Cortex of kidney (tissue), 1 donor: ENCODE measurements at places on chromosomes 2 and 18.

DNA sequence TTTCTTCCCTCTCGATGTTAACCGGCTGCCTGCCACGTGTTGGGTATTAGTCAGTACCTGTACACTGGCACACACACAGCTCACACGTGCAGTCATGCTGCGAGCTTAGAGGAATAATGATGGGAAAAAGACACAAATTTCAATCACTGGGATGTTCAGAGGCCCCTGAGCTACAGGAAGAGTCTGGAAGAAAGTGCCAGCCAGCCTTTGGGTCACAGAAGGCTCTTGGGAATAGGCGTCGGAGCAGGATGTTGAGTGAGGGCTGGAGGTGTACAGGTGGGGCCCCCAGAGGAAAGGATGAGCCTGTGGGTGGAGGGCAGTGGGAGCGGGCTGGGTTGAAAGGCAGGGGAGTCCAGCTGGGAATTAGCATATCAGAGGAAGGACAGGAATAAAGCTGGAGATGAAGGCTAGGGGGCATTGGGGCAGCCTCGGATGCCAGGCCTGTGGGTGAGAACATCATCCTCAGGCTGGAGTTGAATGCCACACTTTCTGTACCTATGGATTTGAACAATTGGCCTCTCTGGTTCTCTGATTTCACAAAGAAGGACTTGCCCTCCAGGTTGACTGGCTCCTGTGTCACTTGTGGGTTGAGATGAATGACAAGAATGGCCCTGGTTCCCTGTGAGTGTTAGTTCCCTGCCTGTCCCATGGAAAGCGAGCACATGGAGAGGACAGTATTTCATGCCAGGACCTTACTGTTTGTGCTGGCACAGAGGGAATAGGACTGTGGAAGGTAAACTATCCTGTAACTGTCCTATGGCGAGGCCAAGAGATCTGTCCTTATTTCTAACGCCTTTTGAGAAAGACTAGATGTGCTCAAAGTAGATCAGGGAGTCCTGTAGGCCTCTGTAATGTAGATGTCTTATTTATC lies 40.6 kb downstream of the GREB1 start:
- DNase-seq = no peak

DNA sequence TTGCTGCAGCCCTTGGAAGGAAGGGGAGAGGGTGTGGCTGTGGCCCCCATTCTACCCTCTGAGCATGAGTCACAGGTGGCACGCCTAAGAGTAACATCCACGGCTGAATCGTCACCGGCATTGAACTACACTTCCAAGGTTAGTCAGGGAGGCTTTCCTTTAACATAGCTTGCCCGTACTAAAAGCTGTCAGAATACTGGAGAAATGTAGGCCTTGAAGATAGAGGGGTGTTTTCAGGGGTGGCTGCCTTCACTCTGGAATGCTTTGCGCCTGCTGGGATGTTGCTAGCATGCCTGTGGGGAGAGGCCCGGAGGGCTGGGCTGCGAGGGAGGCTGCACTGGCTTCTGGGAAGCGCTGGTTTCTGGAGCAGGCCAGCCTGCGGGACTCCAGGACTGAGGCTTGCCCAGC lies 333.7 kb downstream of the AGAP1 start:
- DNase-seq = no peak

- DNase-seq = no peak
Measured at GRCh38 chr18:12044591-12044990, 49.1 kb upstream of the ANKRD62 start.

DNA sequence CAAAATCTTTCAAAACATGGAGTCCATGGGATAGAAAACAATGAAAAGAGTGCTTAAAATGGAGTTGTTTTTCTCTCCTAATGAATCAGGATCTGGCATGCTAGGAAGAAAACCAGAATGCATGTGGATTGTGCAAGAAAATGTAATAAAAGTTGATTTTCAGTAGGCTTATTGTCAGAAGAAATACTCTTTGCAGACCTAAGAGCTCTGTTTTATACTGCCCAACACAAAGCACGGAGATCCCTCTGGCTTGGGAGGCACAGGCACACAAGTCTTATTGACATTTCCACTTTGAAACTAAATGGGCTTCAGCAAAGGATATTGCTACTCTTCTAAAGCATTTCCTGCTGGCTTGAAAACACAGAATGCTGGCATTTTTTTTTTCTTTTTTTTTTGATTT lies 15.5 kb upstream of the DAPL1 start:
- DNase-seq = no peak

- DNase-seq = no peak
Measured at GRCh38 chr2:69340101-69340775, 46.8 kb downstream of the GFPT1 start.

DNA sequence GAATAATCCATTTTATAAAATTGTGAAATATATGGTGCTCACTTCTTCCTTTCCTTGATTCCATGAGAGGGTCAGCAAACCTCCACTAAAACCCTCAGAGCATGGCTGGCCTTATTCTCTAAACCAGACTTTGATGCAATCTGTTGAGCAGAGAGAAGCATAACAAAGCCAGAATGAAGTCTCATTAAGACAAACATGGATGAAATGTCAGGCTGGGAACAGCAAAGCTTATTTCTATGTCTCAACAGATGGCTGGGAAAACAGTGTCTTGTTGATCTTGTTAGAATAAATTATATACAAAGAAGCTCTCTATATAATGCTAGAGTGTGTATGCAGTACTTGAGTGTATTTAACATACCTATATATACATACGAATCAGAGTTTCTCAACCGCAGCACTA lies 227.1 kb upstream of the LYPD1 start:
- no peak for DNase-seq

DNA sequence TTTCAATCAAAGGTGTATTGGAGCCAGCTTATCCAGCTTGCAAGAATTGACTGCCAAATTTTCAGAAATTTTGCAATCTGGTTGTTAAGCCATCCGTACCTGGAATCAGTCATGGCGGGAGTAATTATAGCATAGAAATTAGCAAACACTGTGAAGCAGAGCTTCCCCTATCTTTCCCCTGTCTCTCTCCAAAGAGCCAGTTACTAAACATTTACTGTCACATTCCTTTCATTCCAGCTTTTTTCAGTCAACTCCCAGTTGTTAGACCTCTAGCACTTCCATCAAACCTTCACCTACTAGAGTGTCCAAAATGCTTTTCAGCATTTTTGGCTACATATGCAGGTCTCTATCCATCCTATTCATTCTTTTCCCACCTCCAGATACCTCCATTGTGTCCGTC lies 137.4 kb downstream of the MC4R start:
- no peak for DNase-seq

DNA sequence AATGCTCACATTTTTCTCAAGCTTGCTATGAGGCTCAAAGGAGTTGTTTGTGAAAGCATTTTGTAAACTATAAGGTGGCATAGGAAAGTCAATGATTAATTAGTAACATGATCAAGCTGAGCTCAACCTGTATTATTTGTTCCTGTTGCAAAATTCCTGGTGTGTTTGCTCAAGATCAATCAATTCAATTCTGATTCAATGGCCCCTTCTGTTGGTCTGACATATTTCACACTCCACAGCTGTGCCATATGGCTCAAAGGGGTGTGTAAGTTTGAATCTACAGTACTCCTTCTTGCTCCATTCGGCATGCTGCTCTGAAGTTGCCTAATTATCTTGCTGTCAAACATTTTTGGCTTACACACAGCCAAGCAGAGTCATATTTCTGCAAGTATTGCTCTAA lies 341.6 kb upstream of the LRP1B start:
- DNase-seq = no peak

DNA sequence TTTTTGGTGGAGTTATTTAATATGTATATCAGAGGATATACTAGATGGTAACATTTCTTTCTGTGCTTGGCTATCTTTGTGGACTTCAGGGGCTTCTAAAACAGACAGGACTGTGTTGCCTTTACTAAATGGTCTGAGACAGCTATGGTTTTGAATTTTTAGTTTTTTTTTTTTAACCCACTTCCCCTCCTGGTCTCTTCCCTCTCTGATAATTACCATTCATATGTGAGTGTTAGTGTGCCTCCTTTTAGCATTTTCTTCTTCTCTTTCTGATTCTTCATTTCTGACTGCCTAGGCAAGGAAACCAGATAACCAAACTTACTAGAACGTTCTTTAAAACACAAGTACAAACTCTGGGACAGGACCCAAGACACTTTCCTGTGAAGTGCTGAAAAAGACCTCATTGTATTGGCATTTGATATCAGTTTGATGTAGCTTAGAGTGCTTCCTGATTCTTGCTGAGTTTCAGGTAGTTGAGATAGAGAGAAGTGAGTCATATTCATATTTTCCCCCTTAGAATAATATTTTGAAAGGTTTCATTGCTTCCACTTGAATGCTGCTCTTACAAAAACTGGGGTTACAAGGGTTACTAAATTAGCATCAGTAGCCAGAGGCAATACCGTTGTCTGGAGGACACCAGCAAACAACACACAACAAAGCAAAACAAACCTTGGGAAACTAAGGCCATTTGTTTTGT lies 52.7 kb downstream of the SMAD4 start:
- no peak for DNase-seq

DNA sequence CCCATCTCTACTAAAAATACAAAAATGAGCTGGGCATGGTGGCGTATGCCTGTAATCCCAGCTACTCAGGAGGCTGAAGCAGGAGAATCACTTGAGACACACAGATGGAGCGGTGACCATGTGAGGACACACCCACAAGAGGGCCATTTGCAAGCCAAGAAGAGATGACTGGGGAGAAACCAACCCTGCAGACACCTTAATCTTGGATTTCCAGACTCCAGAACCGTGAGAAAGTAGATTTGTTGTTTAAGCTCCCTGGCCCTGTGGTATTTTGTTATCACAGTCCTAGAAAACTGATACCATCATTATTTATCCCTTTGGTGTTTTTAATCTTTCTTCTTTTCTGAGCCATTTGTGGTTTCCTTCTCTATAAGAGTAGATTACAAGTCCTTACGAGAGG lies 88.6 kb upstream of the ID2 start:
- DNase-seq = no peak

DNA sequence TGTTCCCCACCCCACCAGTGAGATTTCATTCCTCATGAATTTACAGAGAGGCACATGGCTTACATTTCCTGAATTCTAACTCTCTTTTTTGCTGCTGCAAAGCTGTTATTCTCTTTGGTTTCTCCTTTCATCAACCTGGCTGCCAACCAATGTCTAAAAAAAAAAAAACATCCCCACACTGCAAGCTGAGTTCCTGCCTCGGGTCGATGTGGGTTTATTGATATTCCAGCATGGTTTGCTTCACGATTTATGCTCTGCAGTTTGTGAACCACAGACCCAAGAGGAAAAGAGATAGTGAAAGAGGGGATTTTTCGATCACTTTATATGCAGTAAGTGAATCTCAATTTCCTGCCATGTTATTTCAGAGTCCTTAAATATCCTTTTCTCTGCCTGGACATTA lies 363.6 kb downstream of the LPIN1 start:
- no peak for DNase-seq
